ENCODE measurements at places on chromosomes 6 and 20. TPM values are rescaled to one million over a fixed set of nuclear protein-coding genes. Genes with fewer than 3 reads are reported as not detected.

Gene SLC32A1
- not detected for polyA plus RNA-seq

Gene DLGAP4
- polyA plus RNA-seq: 9.5 TPM

Gene SLC44A4
- polyA plus RNA-seq: 13.6 TPM

Gene TMC2
- not detected for polyA plus RNA-seq

Gene ELOVL2
- 0.23 TPM for polyA plus RNA-seq

Gene ZNF292
- polyA plus RNA-seq: 5.3 TPM

Gene IMPG1
- not detected for polyA plus RNA-seq

Gene SIRPB1
- polyA plus RNA-seq: not detected

Gene SCAF8
- 18.5 TPM for polyA plus RNA-seq

Gene MTFR2
- polyA plus RNA-seq: 44.6 TPM

Gene SLC17A1
- polyA plus RNA-seq: not detected

Gene SEL1L2
- not detected for polyA plus RNA-seq

Gene ZNF133
- polyA plus RNA-seq: 3.3 TPM

Gene TNF
- polyA plus RNA-seq: not detected

Gene FNDC1
- not detected for polyA plus RNA-seq

Gene BPIFA1
- polyA plus RNA-seq: not detected

Gene LAMA4
- polyA plus RNA-seq: 0.05 TPM

Gene PDYN
- polyA plus RNA-seq: not detected

Gene SNAI1
- polyA plus RNA-seq: 6.4 TPM

Gene CNR1
- polyA plus RNA-seq: 0.94 TPM

Gene TTK
- 33.3 TPM for polyA plus RNA-seq

Gene SLC35D3
- polyA plus RNA-seq: not detected

Gene EYS
- polyA plus RNA-seq: 0.04 TPM

Gene FAM83B
- not detected for polyA plus RNA-seq

Gene SIM1
- polyA plus RNA-seq: not detected

Gene TTI1
- 33.7 TPM for polyA plus RNA-seq

Gene EYA2
- polyA plus RNA-seq: not detected

Gene HLA-F
- polyA plus RNA-seq: 0.15 TPM

Gene TTLL9
- 0.07 TPM for polyA plus RNA-seq

Gene FRMD1
- polyA plus RNA-seq: not detected

Gene EYA4
- not detected for polyA plus RNA-seq

Gene CLPSL1
- polyA plus RNA-seq: not detected

All from K562 (cell line).